CMK (cell line): ENCODE measurements at places on chromosomes 3 and 15.

GRCh38 chr3:45168451-45168850 is 22.3 kb upstream of the CDCP1 start:
- DNase-seq: no peak

GRCh38 chr3:71994203-71994602 is 209.3 kb upstream of the PROK2 start:
- no peak for DNase-seq

DNA sequence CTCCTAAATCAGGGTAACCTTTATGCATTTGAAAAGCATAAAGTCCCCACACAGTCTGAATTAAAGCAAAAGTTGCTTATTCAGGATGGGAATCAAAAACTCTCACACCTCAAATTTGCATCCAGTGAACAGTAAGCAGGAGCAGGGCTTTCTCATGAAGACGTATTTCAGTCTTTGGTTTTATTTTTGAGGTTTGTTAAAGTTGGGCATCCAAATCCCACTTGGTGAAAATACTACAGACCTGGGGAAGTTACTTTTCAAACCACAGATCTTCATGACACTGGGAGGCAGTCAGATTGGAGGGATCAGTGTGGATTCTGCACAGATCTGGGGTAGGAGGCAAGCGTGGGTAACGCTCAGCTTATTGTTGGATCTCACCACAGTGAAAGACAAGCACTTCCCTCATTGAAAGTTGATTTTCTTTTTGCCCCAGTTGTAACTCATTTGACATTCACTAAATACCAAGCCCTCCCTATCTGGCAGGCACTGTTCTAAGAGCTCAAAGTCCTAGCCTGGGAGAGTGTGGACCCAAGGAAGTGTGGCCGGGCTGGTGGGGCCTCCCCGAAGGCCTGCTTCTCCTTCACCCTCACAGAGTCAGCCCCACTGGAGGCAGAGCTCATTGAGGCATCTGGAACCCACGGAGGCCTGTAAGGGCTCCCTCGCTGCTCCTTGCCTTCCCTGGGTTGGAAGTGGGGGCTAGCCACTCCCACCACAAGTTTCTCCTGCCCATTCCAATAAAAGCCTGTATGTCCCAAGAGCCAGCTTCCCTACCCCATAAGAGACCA is 783 bp upstream of the ISG20 start:
- no peak for DNase-seq

DNA sequence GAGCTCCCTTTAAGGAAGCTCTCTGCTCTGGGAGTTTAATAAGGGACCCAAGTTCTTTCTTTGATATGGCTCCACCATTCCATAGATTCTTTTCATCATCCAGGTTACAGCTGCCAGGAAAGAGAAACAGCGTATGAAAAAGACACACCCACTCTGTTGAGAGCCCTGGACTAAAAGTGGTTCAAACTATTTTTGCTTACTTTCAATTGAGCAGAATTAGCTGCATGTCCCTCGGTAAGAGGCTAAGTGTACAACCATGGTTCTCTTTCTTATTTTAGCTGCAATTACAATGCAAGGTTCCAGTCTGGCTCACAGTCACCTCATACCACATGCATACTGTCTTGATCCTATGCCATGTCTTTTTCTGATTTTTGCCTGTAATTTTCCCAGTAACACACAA is 1288.3 kb downstream of the NSUN3 start:
- no peak for DNase-seq

DNA sequence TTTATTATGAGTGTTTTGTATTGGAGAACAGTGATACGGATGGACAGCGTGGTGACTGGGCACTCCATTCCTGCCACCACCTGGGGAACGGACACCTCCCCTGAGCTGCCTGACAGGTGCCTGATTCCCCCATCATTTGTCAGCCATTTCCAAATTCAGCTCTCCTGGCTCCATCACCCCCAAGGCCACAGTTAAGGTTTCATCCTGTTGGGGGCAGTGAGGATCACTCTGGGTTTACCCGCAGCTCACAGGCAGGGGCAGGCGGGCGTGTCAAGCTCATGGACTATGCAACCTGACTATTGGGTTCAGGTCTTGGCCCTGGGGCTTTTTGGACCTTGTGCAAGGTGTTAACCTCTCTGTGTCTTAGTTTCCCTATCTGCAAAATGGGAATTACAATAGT is 76.3 kb downstream of the RAB11A start:
- no peak for DNase-seq
